ENCODE measurements at places on chromosomes 16 and 17. TPM values are rescaled to one million over a fixed set of nuclear protein-coding genes. Genes with fewer than 3 reads are reported as not detected.

The CMTM2 gene
- 8.0 TPM for polyA plus RNA-seq

The HAS3 gene
- polyA plus RNA-seq, result 1.1 TPM

The TRAF7 gene
- polyA plus RNA-seq, result 42.1 TPM

The VASN gene
- polyA plus RNA-seq, result 6.0 TPM

The ATP2C2 gene
- polyA plus RNA-seq, result not detected

The NT5M gene
- polyA plus RNA-seq, result 2.4 TPM

The MT1M gene
- 1,265 TPM for polyA plus RNA-seq

The KRTAP17-1 gene
- polyA plus RNA-seq, result not detected

The ROGDI gene
- 15.9 TPM for polyA plus RNA-seq

The PIPOX gene
- polyA plus RNA-seq, result 0.33 TPM

The ABI3 gene
- polyA plus RNA-seq, result 12.1 TPM

The LRRC36 gene
- polyA plus RNA-seq, result 0.82 TPM

The SLC35G6 gene
- not detected for polyA plus RNA-seq

The PMP22 gene
- polyA plus RNA-seq, result 23.7 TPM

The KRT33A gene
- polyA plus RNA-seq, result not detected

The ZFPM1 gene
- polyA plus RNA-seq, result 1.8 TPM

The CHD9NB gene
- polyA plus RNA-seq, result 4.3 TPM

The UNC13D gene
- polyA plus RNA-seq, result 10.1 TPM

The ZNF821 gene
- 6.6 TPM for polyA plus RNA-seq

The MYCBPAP gene
- 0.34 TPM for polyA plus RNA-seq

The ST6GALNAC2 gene
- polyA plus RNA-seq, result 6.4 TPM

The SLC7A5 gene
- polyA plus RNA-seq, result 28.2 TPM

The HOXB5 gene
- 2.2 TPM for polyA plus RNA-seq

The TEKT1 gene
- not detected for polyA plus RNA-seq

The KCTD19 gene
- polyA plus RNA-seq, result 0.05 TPM

The NSRP1 gene
- polyA plus RNA-seq, result 21.8 TPM

The CUEDC1 gene
- 14.6 TPM for polyA plus RNA-seq

The CPHXL2 gene
- not detected for polyA plus RNA-seq

The SRCIN1 gene
- polyA plus RNA-seq, result 8.9 TPM

The PFAS gene
- 20.7 TPM for polyA plus RNA-seq

The CD300LB gene
- polyA plus RNA-seq, result 0.08 TPM

The EFCAB5 gene
- 0.07 TPM for polyA plus RNA-seq

The NPIPB13 gene
- 3.0 TPM for polyA plus RNA-seq
